ENCODE measurements at places on chromosomes 6 and 20.

DNA sequence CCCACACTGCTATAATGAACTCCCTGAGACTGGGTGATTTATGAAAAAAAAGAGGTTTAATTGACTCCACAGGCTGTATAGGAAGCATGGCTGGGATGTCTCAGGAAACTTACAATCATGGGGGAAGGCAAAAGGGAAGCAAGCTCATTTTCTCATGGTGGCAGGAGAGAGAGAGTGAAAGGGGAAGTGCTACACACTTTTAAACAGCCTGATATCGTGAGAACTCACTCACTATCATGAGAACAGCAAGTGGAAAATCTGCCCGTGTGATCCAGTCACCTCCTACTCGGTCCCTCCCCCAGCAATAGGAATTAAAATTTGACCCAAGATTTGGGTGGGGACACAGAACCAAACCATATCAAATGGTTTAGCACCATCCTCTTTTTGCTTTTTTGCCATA, 116.6 kb upstream of the CEP162 start:
- no peak for DNase-seq

DNA sequence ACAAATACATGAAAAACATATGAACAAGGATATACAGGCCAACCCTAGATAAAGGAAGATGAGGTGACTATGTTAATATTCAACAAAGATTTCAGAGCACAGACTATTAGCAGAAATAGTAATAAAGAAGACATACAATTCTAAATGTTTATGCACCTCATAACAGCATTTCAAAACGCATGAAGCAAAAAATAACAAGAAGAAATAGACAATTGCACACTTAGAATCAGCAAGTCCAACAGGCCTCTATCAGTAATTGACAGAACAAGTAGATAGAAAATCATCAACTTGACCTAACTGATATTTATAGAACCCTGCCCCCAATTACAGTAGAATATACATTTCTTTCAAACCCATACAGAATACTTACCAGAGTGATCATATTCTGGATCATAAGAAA, 11.4 kb upstream of the DOK5 start:
- no peak for DNase-seq

GRCh38 chr20:35134880-35135279, 12.3 kb downstream of the EDEM2 start:
- DNase-seq: no peak

- DNase-seq: no peak
These were observed 209.8 kb downstream of the TPBG start for GRCh38 chr6:82573254-82573972.

DNA sequence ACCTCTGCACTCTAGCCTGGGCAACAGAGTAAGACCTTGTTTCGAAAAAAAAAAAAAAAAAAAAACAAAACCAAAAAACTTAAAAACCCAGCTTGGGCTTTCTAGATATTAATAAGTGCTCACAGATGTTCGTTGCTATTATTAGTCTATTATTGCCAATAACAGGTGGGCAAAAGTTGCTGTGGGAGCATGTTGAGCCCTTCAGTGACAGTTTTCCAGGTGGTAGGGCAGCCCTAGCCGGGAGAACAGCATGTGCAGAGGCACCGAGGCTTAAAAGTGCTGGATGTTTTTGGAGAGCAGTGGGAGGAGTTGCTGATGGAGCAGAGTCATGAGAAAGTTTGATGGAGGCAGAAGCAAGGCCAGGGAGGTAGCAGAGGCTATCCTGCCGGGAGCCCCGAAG, 4.4 kb downstream of the PPP1R16B start:
- no peak for DNase-seq

DNA sequence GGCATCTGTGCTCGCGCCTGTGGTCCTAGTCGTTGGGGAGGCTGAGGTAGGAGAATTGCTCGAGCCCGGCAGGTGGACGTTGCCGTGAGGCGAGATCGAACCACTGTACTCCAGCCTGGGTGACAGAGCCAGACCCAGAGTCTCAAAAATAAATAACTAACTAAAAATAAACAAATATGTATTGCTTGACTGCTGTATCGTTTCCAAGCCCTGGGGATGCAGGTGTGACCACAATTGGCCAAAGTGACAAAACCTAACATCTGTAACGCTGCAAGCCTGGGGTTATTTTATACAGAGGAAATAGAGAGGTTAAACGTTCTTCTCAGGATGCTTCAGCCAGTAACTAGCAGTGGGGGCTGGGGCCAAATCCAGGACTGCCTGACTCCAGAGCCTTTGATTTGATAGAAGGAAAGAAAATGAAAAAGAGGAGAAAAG, 1.9 kb upstream of the SRSF3 start:
- no peak for DNase-seq

DNA sequence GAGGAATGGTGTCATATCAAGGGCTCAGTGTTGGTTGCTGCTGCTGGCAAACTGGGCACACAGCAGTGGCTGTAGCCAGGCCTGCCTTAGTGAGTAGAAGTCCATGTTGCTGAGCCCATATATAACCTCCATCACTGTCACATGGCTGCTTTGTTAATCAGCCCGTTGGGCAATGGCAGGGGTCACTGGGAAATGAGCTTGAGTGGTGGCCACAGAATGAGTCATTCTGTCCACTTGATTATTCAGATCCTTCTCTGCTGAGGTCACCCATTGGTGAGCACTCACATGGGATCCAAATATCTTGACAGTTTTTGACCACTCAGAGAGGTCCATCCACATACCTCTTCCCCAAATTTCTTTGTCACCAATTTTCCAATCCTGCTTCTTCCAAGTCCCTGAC, 898.9 kb upstream of the EYS start:
- DNase-seq: peak; percentile 3

- no peak for DNase-seq
These were observed 7.6 kb upstream of the SERPINB6 start for GRCh38 chr6:2978923-2979322.

DNA sequence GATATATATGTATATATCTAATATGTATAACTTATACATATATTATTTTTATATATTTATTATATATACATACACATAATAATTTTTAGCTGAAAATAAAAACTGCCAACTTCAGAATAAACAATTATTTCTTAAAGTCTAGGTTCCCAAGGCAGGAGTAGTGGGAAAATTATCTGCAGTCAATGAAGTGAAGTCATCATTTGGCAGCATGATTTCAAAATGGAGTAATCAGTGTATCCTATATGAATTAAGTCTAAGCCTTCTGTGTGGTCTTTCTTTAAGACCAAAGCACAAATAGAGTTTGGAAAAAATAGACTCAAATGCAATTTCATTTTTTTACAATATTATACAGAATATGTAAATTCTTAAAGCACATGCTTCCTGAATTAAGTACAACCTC, 251.0 kb downstream of the SAMD5 start:
- DNase-seq: no peak

GRCh38 chr6:138493413-138493812, 5.9 kb downstream of the NHSL1 start:
- peak; percentile 59 for DNase-seq

DNA sequence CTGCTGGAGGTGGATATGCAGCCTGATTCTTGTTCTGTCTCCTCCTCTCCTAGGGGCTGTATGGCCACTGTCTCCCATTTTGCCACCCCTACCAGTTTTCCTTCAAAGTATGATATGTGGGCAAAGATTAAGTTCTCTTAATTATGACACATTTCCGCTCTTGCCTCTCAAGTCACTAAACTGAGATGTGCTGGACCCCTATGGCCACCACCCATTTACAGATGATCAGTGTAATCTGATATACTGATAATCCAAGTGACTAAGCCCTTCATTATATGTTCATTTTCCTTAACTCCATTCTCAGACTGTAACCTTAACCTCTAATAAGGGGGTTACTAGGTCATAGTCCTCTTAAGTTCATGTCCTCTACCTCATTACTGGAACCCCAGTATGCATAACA, 711 bp upstream of the C20orf141 start:
- no peak for DNase-seq

GRCh38 chr6:163750431-163751031, 336.0 kb downstream of the QKI start:
- DNase-seq: no peak

DNA sequence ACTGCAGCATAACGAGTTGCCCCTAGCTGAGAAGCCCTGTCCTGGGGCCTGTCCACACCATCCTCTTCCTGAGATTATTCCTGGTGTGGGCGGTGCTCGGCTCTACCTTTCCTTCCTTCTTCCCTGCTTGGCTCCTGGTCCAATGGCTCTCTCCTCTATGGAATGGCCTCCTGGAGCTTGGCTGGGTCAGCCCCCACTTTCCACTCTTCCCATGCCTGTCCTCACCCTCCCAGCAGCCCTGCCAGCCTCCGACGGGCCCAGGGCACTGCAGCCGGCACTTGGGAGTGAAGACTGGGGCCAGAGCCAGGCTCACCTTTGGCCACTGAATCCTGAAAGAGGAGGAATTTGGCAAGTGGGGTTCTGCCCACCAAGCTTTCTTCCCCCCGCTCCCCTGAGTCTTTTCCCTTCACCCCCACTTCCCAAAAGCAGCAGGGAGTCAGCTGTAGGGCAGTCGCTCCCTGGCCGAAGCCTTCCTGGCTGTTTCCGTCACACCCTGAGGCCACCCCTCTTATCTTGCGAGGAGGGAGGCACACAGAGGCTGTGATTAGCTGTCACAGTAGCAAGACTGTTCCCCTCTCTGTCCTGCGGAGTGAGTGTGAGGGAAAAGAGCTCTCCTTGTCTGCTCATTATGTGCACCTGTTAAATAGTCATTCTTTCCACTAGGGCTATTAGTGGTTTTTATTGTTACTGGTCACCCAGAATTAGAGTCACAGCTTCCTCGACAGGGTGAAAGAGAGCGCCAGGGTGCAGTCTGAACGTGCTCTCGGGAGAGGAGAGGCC, 6.3 kb upstream of the CDSN start:
- no peak for DNase-seq

GRCh38 chr20:34541264-34541901, 17.1 kb upstream of the MAP1LC3A start:
- DNase-seq: no peak

DNA sequence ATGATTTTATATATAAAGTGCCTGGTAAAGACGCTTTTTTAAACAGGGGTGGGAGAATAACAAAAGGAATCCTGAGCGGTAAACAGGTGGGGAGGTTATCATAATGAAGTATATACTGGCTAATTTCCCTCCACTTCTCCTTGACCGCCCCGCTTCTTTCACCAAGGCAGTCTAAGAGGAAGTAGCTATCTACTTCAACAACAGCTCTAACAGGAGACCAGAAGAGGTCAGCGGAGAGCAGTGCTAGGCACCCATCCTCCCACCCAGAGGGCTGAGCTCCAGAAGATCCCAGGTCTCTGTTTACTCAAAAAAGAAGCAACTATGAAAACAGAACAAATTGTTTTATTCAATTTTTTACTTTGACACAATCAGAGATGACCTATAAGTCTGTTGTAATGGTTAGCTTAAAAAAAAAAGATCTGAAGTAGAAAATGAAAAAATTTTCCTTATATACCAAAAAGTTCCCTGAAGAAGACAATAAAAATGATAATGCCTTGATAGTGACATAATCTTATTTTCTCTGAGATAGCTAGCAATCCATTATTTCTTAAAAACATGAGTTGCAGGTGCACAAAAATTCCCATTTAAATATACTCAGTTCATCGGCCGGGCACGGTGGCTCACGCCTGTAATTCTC, 141.1 kb downstream of the PDSS2 start:
- peak; percentile 49 for DNase-seq

DNA sequence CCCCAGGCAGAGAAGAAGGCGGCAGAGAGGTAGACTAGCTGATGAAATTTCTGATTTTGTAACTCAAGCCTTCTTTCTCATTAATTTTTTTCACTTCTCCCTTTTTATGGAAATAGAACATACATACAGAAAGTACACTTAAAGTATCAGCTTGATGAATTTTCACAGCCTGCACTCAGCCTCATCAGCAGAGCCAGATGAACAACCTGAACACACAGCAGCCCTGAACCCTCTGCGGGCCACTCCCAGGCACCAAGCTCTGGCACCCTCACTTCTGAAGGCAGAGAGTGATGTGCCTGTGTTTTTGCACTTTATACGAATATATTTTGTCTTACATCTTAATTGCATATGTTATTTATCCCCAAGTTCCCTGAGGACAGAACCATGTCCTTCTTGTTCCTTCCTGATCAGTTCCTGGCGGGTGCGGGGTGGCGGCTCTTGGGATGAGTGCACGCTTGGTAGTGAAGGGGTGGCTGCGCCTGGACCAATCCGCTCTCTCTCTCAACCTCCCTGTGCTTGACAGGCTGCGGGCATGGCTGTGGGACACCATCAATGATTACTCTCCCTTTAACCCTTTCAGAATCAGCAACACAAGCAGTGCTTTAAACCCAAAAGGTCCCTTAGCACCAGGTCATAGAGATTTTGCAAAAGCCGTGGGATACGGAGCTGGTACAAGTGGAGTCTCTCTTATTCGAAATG, 34.8 kb upstream of the AFDN start:
- DNase-seq: no peak

GRCh38 chr6:15303920-15304291, 58.0 kb downstream of the JARID2 start:
- no peak for DNase-seq

- peak; percentile 7 for DNase-seq
These were observed 54.6 kb downstream of the PCSK2 start for GRCh38 chr20:17281478-17281877.

- no peak for DNase-seq
These were observed 29.4 kb upstream of the ZBP1 start for GRCh38 chr20:57649617-57650015.

DNA sequence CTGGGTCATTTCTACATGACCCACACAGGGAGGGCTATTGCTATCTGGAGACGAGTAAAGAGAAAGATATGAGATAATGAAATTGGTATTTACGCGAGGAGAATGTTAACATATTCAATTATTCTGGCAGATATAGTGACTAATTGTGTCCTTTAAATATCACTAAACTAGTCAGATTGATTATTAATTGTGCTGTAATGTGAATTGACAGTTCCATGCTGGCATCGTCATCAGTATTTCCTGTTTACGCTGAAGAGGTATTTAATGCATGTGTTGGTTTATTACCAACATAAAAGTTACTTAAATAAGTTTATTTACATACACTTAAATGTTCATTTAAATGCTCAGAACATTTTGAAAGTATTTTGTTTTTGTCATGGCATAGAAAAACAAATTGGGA, 35.7 kb upstream of the OGFRL1 start:
- DNase-seq: no peak

DNA sequence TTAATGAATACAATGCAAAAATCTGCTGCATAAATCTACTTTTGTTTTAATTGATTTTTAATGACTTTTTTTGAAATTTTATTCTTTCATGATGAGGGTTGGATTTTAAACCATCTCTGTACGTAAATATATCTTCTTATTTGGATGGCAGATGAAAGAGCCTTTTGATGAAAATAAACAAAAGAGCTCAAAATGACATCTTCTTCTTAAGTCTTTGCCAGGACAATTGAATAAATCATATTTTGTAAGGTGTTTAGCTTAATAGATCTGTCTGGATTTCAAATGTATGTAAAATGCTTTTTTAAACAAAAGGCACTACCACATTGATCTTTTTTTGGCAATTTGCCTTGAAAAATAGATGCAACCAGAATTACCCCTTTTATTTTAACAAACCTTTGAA, 39.3 kb downstream of the KIF6 start:
- DNase-seq: no peak

GRCh38 chr20:3652221-3652620, 11.0 kb downstream of the GFRA4 start:
- no peak for DNase-seq

GRCh38 chr6:48641544-48641943, 530.5 kb upstream of the PTCHD4 start:
- peak; percentile 51 for DNase-seq

- DNase-seq: peak; percentile 54
These were observed 3.6 kb downstream of the SOX4 start for GRCh38 chr6:21596949-21597682.

GRCh38 chr20:58511861-58512260, 3.3 kb downstream of the APCDD1L start:
- no peak for DNase-seq

GRCh38 chr20:63246490-63247288, 7.6 kb downstream of the NKAIN4 start:
- no peak for DNase-seq

Data from fibroblast of skin of abdomen (primary cell).